ENCODE measurements at places on chromosomes 2 and 18. TPM values are rescaled to one million over a fixed set of nuclear protein-coding genes. Genes with fewer than 3 reads are reported as not detected.

TNS1 gene
- polyA plus RNA-seq, result 0.52 TPM

- DNase-seq, result no peak
- peaks cover 79% of the 10 kb centered on the region for H3K27me3 ChIP-seq
- H3K36me3 ChIP-seq, result peaks cover 3% of the 10 kb centered on the region
- no peak overlapping the region for H3K4me3 ChIP-seq
- H3K27ac ChIP-seq, result peak overlapping the region; percentile 28
Observed at GRCh38 chr2:176104316-176105077, 2.6 kb upstream of the HOXD11 start.

TMEM247 gene
- not detected for polyA plus RNA-seq

TNFRSF11A gene
- polyA plus RNA-seq, result not detected

CHRNG gene
- polyA plus RNA-seq, result not detected

DNA sequence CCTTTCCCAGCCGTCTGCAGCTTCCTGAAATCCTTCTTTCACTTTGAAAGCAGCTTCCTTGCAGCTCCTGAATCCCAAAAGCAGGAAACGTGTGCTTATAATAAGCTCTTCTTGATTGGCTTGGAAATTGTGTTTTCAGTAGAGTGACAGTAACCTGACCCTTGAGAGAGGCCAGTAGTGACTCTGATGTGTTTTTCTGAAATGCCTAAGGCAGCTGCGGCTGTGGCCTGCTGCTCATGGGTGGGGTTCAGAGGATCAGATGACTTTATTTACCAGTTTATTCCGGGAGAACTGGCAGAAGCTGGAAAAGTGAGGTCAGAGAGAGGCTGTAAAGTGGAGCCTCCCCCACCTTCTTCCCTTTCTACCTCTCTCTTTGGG, 31.9 kb upstream of the RPIA start:
- H3K4me1 ChIP-seq, result peaks cover 1% of the 10 kb centered on the region
- H3K27me3 ChIP-seq, result no peaks in the 10 kb centered on the region
- DNase-seq, result no peak

- H3K4me1 ChIP-seq, result peaks cover 16% of the 10 kb centered on the region
- no peak overlapping the region for H3K4me3 ChIP-seq
- no peaks in the 10 kb centered on the region for H3K36me3 ChIP-seq
Observed at GRCh38 chr2:100184055-100184737, 41.8 kb upstream of the AFF3 start.

DNA sequence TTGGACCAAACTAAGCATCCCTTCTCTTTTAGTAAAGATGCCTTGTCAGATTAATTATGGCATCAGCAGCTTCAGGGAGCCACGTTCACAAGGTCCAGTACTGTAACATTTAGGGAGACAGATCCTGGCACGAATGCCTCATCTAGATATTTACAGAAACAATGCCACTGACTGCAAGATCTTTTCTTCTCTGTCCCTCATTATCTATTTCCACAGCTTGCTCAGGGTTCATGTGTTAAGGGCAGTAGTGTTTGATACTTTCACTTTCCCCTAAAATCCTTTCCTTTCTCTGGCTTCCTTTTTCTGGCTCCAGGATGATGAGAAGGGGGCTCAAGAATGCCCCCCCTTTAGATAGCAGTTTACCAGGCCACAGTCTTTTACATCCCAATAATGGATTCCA, 393.9 kb downstream of the BCL11A start:
- no peak overlapping the region for H3K27ac ChIP-seq
- DNase-seq, result no peak
- no peaks in the 10 kb centered on the region for H3K27me3 ChIP-seq
- H3K4me1 ChIP-seq, result peaks cover 7% of the 10 kb centered on the region

DNA sequence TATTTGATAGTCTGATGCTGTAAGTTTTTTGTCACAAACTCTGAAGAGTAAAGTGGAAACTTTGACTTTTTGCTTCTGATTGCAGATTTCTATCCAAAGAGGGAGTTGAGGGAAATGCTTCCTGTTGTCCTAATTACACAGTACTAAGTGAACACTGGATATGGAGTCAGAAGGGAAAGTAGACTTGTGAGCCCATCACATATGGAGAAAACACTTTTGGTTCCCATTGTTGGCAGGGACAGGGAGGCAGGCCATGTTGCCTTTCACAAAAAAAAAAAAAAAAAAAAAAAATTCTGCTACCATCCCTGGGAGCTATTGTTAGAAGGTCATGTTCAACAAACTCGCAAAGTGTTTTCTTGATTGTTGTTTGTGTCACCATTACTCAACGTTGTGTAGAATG, 144.3 kb downstream of the RPIA start:
- no peaks in the 10 kb centered on the region for H3K36me3 ChIP-seq
- no peak for DNase-seq
- H3K27ac ChIP-seq, result peak overlapping the region; percentile 99
- H3K4me1 ChIP-seq, result peaks cover 76% of the 10 kb centered on the region
- peak overlapping the region; percentile 71 for H3K4me3 ChIP-seq

FBXO15 gene
- polyA plus RNA-seq, result 2.0 TPM

RTP5 gene
- polyA plus RNA-seq, result not detected

DNA sequence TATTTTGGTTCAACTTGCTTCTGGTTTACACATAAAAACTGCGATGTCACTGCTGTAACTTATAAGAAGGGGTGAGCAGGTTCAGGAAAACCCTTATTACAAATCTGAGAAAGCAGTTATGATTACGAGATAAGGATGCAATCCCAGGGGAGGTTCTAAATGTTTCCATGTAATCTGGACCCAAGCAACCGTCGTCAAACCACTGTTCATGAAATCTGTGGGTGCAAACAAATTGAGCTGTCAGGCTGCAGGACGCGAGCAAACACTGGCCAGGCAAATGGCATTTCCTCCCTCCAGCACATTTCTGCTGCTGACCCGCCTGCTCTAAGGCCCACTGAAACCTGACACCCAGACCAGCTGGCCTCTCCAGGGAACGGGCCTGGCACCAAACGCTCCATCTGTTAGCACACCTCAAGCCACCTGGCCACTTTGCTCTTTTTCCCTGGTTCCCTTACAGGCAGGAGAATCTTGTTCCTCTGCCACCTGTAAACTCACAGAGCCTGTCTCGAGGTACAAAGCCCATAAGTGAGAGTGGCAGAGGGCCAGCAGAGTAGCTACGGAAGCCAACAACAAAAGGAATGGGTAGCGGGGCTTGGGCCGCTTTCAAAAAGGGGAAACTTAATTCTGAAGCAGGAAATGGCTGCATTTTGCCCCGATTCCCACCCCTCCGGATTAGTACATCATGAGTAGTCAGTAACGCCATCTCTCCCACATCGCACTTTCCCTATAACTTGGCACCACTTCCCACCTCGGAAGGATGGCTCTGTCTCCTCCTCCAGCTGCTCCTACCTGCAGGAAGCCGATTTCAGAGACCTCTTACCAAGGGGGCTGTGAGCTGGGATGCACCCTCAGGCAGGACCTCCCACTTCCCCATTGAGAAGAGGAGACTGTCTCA, 26.5 kb downstream of the CRACDL start:
- peak overlapping the region; percentile 33 for H3K4me3 ChIP-seq
- no peak for DNase-seq
- no peak overlapping the region for H3K27ac ChIP-seq
- peaks cover 15% of the 10 kb centered on the region for H3K4me1 ChIP-seq

BARD1 gene
- 10.4 TPM for polyA plus RNA-seq

DNA sequence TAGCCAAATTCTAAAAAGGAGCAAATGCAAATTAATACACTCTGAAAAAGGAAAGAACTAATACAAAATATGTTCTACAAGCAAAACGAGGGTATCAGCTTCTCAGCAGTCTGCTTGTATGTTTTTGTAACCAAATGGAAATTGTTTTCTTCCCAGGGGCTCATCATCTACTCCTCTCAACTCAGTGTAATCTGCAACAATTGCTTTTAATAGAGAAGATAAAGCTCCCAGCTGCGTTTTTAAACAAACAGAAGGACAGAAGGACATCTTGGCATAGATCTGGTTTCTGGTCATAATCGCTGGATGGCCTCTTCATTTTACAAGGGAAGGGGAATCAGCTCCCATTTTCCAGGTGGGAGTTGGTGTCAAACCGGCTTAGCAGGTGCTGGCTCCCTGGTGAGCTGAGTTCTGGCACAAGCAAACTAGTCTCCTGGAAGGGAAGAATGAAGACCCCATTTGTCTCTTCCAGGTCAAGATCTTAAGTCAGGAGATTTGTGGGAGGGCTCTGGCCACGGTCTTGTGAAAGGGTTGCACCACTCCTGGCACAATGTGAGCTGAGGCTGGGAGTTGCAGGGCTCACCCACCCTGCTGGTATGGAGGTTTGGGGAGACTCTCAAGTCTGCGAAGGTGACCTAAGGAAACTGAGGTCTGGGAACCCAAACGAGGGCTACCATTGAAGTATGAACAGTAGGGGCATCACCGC, 41.6 kb downstream of the NPPC start:
- H3K4me1 ChIP-seq, result no peaks in the 10 kb centered on the region
- H3K4me3 ChIP-seq, result no peak overlapping the region
- H3K27me3 ChIP-seq, result peaks cover 50% of the 10 kb centered on the region
- H3K36me3 ChIP-seq, result no peaks in the 10 kb centered on the region
- no peak for DNase-seq

DNA sequence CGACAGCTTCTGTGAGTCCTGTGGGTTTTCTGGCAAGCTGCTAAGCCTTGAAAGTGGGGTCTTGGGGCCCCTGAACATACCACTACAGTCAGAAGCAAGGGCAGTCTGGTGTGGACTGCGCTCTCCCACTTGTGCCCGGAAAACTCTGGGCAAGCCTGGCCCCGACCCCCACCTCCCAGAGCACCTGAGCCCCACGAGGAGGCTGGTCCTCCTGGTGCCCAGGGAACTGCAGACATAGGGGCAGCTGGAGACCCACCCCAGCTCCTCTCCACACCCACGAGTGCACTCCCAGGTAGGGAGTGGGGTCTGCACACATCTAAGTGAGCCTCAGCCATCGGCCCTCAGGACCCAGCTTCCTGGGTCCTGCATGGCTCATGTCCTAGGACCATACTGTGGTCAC, 16.2 kb upstream of the GPC1 start:
- no peaks in the 10 kb centered on the region for H3K27me3 ChIP-seq
- no peaks in the 10 kb centered on the region for H3K36me3 ChIP-seq
- H3K27ac ChIP-seq, result no peak overlapping the region
- no peaks in the 10 kb centered on the region for H3K4me1 ChIP-seq
- no peak overlapping the region for H3K4me3 ChIP-seq

DNA sequence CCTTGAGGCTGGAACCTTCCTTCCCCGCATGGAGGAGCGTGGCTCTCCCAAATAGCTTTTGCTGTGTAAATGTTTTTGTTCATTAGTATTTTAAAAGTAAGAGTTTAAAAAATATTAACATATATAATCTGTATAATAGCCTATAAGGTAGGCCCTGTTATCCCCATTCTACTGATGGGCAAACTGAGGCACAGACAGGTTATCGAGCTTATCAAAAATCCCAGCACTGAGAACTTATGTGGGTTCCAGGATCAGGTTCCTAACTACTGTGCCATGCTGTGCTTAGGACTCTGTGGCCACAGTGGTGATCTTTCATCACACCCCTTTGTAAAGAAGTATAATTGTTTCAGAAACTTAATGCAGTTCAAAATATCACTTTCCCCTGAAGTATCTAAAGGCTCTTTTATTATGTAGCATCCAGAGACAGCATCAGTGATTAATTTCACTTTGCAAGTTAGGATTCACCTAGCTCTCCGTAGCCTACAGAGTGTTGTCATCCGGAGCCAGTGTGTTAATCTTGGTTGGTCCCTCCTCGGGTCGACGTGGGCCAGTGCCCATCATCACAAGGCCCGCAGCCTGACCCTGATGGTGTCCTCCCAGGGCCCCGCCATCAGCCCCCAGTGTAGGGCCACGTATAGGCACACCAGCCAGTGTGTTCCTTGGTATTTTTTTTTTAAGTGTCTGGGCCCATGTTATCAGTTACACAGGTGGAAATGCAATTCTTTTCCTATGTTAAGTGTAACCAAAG, 28.7 kb downstream of the CABLES1 start:
- H3K4me3 ChIP-seq, result no peak overlapping the region
- no peak overlapping the region for H3K27ac ChIP-seq
- H3K36me3 ChIP-seq, result no peaks in the 10 kb centered on the region
- H3K4me1 ChIP-seq, result no peaks in the 10 kb centered on the region
- no peak for DNase-seq

DNA sequence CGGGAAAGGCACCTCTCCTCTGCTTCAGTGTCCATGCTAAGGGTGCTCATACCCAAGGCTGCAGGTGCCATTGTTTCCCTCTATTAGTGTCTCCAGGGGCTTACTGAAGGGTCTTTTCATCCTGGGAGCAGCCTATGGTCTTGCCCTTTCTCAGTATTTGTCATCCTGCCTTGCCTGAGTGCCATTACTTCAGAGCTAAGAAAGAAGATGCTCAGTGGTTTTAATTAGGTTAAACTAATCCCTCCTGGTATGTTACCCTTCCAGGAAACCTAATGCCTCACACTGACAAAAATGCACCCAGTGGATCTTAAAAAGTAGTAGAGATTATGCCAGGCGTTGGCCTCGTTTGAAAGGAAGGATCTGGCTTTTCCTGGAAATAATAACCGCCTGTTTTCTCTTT, 151.4 kb downstream of the LRRTM1 start:
- H3K27me3 ChIP-seq, result no peaks in the 10 kb centered on the region
- no peaks in the 10 kb centered on the region for H3K4me1 ChIP-seq
- no peak overlapping the region for H3K4me3 ChIP-seq
- no peak overlapping the region for H3K27ac ChIP-seq
- no peaks in the 10 kb centered on the region for H3K36me3 ChIP-seq

DES gene
- not detected for polyA plus RNA-seq

- H3K4me1 ChIP-seq, result peaks cover 51% of the 10 kb centered on the region
- H3K36me3 ChIP-seq, result peaks cover 5% of the 10 kb centered on the region
- H3K27ac ChIP-seq, result peak overlapping the region; percentile 99
- H3K27me3 ChIP-seq, result no peaks in the 10 kb centered on the region
- DNase-seq, result peak; percentile 54
Observed at GRCh38 chr2:84969511-84970209, 1.3 kb upstream of the KCMF1 start.

DNA sequence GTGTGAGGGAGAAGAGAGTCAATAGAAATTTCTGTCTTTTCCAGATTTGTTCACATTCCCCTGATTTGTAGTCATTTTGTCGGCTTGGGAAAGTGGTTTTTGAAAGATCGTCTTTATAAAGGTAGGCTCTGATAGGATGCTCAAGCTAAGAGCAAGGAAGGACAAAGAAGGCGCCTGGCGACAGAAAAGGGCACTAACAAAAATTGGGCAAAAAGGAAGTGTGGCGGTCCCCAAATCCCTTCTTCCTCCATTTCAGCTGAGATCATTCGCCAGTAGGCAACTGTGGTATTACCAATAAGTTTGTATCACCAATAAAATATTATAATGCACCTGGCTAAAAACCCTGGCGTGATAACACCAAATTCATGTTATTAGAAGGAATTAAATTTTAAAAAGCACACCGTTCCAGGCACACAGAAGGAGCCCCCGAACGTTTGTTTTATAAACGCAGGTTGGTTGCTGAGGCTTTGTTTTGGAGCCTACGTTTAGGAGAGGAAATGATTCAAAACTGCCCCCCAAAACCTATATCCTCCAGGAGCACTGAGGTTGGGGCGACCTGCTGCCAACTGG, 756 bp upstream of the PTPN4 start:
- no peak for DNase-seq
- H3K27ac ChIP-seq, result peak overlapping the region; percentile 95
- peaks cover 30% of the 10 kb centered on the region for H3K4me1 ChIP-seq
- H3K36me3 ChIP-seq, result no peaks in the 10 kb centered on the region

SNRNP200 gene
- 95.9 TPM for polyA plus RNA-seq
